Activated CD4-positive, alpha-beta T cell treated with anti-CD3 and anti-CD28 coated beads for 24 hours (primary cell): ENCODE measurements at places on chromosomes 13 and 19.

- no peak for DNase-seq
These were observed 1.7 kb downstream of the DPY19L3 start for GRCh38 chr19:32407004-32407992.

- no peak for DNase-seq
These were observed 50.1 kb upstream of the KLF12 start for GRCh38 chr13:74184283-74184682.

DNA sequence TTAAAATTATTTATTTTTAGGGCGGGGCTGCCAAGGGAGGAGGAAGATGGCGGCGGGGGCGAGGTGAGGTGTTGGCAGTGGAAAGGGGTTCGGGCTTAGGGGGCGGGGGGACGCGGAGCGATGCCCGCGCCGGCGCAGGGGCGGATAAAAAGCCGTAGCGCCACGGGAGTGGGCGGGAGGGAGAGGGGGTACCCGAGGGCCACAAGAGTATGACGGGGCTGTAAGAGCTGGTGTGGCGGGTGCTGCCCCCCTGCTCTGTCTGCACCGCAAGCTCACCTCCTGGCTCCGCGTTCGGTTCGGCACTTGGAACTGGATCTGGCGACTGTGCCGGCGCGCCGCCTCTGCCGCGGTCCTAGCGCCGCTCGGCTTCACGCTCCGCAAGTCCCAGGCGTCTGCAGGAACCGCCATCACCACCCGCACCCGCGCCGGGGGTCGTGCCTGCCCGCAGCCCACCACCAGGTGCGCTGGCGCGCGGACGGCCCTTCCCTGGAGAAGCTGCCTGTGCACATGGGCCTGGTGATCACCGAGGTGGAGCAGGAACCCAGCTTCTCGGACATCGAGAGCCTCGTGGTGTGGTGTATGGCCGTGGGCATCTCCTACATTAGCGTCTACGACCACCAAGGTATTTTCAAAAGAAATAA, 265.2 kb upstream of the SGCG start:
- DNase-seq, result no peak

DNA sequence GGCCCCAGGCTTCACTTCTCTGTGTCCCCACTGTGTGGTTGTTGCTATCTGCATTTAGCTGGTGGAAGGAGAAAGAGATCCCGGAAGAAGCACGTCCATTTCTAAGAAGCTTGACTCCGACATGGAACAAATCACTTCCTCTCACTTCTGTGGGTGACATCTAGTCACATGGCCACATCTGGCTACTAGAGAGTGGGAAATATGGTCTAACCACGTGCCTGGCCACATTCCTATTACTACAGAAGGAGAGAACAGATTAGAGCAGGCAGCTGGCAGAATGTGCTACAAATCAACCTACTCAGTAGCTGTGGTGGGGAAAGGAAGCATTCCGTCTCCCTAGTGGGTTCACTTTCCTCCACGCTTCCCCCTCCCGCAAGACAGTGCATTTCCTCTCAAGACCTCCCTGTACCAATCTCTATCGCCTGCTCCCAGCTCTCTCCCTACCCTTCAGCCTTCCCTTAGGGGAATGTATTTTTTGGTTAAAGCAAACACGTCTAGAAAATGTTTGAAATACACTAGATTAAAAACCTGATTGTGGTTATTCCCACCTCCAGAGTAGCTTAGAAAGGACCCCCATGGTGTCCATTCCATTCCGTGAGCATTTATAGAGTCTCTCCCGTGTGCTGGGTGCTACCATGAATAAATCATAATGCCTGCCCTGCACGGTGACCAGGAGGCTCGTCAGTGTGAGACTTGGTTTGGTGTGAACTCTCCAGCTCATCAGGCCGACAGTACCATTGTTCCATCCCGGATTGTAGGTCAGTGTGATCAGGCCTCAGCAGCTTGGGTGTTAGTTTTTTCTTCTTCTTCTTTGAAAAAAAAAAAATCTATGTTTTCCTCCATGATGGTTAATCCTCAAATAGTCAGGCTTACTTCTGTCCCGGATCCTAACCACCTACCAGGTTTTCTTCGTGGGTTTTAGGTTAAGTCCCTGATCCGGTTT, 8.0 kb upstream of the AMER2 start:
- no peak for DNase-seq

DNA sequence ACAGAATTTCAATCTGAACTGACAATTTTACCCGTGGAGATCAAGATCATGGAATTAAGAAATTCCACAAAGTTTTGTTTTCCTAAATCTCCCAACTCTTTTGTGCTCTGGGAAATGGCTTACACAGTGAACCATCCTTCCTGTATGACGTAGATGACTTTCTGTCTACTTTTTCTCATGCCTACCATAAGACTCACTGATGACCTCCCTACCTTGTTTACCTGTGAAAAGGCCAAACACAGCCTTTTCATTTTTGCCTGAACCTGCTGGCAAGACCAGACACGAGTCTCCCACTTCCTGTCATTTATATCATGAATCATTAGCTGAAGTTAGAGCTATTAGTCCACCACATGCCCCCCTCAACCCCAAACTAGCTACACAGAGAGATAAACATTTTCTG, 4.6 kb upstream of the KBTBD6 start:
- DNase-seq, result no peak

- DNase-seq, result no peak
These were observed 1.1 kb downstream of the RUBCNL start for GRCh38 chr13:46385946-46386345.
